ENCODE measurements at places on chromosomes 3 and 15.

DNA sequence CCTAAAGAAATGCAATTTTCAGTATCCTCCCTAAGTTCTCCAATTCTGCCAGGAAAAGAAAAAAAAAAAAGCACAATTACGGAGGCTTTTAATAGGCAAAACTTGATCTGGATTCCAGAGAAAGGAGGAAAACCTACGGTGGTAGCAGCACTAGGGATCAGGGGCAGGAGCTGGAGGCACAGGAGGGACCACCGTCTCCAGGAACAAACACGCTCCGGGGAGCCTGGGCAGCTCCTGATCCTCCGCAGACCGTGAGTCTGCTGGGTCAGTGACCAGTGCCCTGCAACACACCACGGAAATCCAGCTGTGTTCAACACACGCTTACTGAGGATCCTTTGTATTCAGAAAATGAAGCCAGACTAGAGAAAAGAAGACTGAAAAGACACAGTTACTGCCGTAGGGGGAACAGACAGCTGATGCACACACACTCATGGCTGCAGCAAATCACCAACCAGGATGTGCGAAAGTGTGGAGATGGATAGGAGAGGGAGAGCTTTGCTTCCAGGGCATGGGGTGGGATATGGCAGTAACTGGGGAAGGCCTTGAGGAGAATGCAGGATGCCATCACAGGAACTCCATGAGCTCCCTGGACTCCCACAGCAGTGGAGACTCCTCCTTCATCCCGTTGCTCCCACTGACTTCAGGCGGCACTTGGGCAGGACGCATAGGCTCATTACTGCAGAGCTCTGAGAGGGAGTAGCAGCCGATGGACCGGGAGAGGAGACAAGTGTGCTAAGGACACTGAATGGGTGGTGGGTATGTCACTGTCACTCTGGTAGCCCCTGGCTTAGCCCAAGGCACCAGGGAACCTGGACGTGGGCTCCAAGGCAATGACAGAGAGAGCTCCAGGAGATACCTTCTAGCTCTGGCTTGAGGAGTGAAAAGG, 167.0 kb downstream of the ATP10A start:
- DNase-seq: no peak

DNA sequence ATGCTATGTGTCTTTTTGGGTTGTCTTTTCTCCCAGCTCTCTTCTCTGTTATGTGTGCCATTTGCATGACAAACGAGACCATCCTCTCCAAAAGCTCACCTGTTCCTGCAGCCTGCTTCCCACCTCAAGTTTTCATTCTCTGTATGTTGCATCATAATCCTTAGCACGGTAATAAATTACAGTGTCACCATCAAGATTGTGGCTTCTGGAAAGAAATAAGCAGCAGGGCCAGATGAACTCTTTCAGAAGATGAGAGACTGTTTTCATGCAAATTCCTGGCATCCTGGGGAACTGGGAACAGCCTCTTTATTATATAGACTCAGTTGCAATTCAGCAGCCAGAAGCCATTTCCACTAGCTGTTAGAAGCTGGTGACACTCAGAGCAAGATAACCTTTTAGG, 436.7 kb downstream of the EPHB1 start:
- peak; percentile 48 for DNase-seq

DNA sequence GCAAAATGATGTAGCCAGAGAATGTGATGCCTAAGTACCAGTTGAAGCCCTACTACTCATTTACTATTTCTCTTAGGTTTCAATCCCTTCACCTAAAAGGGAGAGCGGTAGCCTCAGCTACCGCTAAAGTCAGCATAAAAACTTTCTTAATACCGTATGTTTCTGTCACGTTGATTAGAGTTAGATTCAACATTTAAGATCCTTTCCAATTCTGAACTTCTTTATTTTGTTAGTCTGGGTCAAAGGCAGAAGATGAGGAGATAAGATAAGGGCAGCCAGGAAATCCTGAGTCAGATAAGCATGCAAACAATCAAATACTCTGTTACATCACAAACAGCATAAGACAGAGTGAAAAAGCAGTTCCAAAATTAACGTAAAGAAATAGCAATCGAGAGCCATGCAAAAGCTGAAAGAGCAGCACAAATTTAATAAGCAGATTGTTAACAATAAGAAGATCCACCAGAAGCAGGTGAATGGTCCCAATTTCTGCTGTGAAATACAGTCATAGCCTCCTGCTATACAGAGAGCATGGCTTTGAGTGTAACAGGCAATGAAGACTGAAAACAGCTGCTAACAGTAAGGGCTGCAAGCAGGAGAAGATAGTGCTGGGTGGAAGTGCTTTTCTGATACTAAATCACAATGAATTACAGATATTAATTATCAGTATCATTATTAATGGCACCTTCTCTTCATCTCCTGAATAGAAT, 3.0 kb downstream of the TMEM207 start:
- DNase-seq: no peak

- no peak for DNase-seq
Observed at GRCh38 chr15:83565553-83566159, 88.3 kb upstream of the ADAMTSL3 start.

- no peak for DNase-seq
Observed at GRCh38 chr3:126947429-126947828, 35.5 kb upstream of the PLXNA1 start.

DNA sequence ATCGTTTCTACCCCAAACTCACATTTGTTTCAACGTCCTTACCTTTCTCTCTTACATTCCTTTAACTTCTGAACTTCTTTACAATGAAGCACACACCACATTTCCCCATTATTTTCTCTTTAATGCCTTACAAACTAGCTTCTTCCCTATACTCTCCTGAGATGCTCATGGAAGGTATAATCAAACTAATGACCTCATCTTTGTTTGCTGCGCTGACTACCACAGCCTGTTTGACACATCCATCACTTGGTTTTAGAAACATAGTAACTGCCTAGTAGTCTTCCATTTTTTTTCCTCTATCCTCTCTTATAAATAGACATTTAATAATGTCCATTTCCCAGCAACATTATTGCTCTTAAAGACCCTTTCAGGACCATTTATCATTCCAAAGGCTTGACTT, 230.5 kb upstream of the LRTM1 start:
- no peak for DNase-seq

GRCh38 chr15:69697916-69698315, 245.3 kb downstream of the RPLP1 start:
- DNase-seq: no peak

GRCh38 chr3:194633349-194634004, at the start of gene TMEM44:
TSS of gene TMEM44 (minus strand) at chr3:194633419. CDS start at chr3:194633215, 204 bp downstream.
- peak; percentile 42 for DNase-seq

DNA sequence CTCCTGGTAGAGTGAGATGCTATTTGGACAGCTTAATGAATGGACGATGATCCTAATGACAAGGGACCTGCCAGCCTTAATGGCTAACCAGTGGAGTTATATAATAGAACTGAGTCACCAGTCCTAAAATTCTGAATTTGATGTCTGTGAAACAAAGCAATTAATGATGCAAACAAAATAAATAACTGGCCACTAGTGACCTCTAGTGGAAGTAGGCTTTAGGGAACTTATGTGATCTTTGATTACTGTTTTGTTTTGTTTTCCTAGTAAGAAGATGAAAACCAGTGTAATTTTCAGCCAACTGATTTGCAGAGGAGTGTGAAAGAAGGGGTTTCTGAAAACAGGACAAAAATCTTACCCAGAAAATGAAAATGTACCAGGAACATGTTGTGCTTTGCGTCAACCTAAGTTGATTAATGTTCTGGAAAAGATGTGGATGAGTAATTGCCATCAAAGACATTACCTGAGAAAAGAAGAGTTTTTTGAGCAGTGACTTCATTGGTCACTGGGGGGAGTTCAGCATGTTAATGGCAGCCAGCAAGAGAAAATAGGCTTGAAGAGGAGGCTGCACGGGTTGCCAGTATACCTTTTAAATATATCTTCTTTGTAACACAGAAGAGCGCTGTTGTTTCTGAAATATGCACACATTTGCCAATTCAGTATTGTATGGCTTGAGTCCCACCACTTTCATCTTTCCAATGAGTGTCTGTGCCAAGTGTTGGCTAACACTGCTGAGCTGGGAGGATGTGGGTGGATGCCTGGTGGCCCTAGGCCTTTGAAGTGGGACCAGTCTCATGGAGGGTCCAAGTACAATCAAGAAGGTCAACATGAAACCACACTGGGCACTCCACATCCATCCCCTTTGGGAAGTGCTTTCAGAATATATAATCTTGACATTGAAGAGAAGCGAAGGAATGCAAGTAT, 9.3 kb downstream of the VEPH1 start:
- peak; percentile 1 for DNase-seq

GRCh38 chr3:171874251-171874681, 31.1 kb downstream of the TMEM212 start:
- DNase-seq: no peak

- DNase-seq: no peak
Observed at GRCh38 chr3:27573138-27573537, 89.0 kb upstream of the SLC4A7 start.

DNA sequence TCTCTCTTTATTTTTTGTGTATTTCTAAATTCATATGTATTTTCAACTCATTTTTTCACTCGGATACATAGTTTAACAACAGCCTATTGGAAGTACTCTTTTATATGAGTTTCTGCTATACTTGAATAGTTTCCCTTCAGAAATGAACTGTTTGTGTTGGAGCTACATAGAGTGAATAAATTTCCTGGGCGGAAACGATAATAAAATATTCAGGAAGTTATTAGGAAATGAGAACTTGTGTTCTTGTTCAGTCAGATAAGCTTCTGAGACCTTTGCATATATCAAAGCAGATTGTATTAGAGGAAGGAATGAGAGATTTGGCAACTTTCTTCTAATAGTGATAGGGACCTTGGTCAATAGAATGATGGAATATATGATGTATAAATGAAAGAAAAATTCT, 27.3 kb downstream of the NEO1 start:
- DNase-seq: no peak

GRCh38 chr3:57226176-57226575, 1.4 kb upstream of the APPL1 start:
- no peak for DNase-seq

- no peak for DNase-seq
Observed at GRCh38 chr3:183264268-183264667, 11.2 kb downstream of the B3GNT5 start.

DNA sequence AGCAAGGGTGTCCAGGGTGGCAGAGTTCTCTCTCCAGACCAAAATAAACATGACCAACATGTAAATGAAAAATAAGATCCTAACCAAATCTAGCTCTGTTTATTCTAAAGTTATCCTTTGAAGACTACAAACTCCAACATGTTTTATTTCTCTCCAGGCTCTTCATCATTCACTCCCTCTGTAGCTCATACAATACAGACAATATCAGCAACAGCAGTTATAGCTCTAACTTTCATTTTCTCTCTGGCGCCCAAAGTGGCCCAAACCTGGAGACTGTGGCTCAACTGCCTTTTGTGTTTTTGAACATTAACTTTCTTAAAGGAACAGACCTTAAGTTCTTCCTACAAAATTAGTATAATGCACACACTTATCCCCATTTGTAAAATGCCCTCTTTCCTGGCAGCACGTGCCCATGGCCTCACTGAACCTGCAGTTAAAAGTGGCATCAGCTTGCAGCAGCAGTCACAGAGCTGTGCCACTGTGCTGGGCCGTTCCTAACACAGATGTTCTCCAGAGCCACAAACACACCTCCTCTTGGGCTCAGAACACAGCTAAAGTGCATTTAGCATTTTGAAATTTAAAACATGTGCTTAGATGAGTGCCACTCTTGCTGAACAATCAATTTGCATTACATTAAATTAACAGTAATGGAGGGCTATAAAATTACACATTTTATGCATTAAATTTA, 91.9 kb downstream of the RORA start:
- DNase-seq: no peak

GRCh38 chr15:27065151-27065550, 94.2 kb downstream of the GABRG3 start:
- DNase-seq: no peak

DNA sequence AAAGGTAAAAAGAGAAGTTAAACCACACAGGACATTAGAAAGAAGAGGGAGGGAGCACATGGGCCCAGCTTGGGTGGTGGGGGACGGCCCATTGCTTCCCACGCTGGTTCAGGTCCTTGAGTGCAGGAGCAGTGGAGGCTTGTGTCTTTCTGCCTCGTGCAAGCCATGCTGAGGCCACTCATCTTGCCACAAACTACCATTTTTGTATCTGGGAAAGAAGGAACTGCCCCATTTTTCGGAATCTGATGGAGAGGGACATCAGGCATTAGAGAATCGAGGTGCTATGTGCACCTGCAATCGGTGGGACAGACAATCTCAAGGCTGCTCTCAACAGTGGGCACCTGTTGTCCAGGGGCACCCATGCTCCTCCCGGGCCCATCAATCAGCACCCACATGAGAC, 234.5 kb downstream of the KLF13 start:
- no peak for DNase-seq

DNA sequence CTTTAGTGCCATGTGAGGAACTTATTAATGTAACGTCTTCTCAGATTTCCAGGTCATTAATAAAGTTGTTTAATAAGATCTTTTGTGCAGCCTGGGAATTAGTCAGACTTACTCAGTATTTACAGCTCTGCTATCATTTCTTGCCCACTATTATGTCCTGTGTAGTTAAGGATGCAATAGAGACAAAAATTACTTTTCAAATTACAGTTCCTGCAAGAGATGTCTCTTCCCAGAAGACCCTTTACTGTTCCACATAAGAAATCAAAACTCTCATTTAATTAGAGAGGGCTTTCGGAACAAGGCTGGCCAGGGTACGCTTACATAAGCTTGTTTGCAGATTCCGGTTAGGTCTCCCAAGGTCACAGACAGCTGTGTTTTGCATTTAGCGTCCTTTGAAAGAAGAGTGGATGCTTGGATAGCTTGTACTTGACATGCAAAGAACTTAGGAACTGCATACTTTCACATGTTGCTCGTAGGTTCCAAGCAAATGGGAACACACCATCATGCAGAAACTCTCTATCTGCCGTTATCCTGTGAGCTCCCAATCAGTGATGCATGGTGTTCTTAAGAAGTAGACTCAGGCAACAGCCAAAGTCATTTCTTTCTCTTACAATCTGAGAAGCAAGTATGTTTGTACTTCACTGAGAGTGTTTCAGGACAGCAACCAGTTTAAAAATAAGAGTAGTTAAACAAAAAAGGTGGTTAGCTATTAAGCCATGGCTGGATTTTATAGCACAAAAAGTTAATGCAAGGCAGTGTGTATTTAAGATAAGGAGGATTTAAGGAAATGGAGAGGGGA, 37.4 kb downstream of the FILIP1L start:
- DNase-seq: no peak

- DNase-seq: no peak
Observed at GRCh38 chr3:98821063-98821462, 57.9 kb downstream of the ST3GAL6 start.

DNA sequence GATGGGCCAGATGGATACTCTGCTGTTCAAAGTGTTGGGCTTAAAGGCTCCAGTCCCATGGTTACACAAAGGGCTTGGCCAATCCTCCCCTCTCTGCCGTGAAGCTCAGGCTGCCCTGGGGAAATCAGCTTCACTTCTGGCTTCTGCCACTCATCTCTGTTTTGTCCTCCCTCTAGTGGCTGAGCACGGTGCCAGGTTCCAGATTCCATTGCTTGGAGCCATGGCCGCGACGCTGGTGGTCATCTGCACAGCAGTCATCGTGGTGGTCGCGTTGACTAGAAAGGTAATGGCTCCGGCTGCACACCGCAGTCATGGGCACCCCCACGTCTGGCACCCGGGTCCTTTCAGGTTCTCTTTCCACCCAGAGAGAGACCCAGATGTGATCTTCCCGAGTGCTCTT, 5.6 kb downstream of the TIGIT start:
- no peak for DNase-seq
